SK-MEL-5 (cell line): ENCODE measurements at places on chromosomes 5 and 9.

DNA sequence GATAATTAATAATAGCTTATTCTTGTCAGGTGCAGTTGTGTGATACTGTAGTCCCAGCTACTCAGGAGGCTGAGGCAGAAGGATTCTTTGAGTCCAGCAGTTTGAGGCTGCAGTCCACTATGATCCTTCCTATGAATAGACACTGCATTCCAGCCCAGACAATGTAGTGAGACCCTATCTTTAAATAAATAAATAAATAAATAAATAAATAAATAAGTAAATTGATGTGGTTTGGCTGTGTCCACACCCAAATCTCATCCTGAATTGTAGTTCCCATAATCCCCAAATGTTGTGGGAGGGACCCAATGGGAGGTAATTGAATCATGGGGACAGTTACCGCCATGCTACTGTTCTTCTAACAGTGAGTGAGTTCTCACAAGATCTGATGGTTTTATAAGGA lies 5.6 kb upstream of the ELL2 start:
- no peak for DNase-seq

DNA sequence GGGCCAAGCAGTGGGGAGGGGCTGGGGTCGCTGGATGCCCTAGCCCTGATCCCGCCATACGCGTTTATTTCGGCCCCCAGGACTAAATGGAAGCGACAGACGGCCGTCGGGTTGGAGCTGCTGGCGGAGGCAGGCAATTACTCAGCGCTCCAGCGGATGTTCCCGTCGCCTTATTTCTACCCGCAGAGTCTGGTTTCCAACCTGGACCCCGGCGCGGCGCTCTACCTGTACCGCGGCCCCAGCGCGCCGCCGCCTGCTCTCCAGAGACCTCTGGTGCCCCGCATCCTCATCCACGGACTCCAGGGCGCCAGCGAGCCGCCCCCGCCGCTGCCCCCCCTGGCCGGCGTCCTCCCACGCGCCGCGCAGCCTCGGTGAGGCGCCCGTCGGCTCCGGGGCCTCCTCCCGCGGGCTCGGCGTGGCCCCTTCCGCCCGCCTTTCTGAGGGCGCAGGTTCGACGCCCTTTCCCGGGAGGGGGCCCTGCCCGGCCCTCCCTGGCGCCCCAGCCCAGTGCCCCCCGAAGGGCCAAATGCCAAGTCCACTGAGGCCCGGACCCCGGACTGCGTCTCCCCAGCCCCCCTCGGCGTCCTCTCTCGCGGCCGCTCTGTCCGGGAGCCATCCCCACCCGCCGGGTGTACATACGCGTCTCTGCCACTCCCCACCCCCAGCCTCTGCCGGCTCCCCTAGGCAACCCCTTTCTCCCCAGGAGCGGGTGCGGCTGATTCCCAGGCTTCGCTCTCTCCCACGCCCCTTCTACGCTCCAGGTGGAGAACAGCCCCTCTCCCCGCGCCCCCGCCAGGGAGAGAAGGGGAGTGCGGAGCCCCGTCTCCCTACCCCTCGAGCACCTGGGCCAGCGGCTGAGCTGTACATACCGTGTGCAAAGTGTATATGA lies 7.0 kb downstream of the BARHL1 start:
- no peak for DNase-seq

- no peak for DNase-seq
These were observed 22.4 kb upstream of the GTF3C5 start for GRCh38 chr9:133008406-133008805.

DNA sequence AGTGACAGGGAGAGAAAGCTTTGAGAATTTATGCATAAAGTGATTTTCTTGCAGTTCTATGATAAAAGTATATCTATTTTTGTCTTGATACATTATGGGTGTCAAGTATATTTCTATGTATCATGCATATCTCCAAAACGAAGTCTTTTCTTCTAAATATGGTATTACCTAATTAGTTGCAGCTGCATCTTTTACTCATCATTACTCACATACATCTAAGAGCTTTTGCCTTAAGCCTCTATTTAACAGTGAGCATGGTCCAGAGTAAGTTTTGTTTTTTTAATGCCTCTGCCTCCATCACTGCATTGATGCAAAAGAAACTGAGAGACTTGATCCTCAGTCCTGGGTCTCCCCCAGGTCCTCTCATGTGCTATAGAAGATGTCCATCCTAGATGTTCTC lies 40.0 kb upstream of the SMC5 start:
- DNase-seq, result no peak

DNA sequence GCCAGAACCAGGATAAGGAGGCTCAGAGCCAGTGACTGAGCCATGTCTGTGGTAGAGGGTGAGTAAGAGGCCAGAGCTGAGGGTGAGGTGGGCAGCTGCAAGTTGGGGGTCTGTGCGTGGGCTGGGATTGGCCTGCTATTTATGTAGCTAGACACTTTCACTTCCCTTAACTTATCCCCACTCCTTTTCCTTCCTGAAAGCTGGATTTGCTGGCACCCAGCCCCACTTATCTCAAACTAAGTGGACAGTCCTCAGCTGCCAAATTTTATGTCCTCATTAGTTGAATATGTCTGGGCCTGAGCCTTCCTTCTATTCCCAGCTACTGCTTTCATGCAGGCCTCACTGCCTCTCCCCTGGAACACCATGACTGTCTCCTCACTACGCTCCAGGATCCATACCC lies at the start of gene CCL21:
Gene CCL21, minus strand, starts transcription at position 114 of the 400 bp plus-strand sequence. Its CDS starts 70 bp downstream, at position 44.
- DNase-seq, result no peak

DNA sequence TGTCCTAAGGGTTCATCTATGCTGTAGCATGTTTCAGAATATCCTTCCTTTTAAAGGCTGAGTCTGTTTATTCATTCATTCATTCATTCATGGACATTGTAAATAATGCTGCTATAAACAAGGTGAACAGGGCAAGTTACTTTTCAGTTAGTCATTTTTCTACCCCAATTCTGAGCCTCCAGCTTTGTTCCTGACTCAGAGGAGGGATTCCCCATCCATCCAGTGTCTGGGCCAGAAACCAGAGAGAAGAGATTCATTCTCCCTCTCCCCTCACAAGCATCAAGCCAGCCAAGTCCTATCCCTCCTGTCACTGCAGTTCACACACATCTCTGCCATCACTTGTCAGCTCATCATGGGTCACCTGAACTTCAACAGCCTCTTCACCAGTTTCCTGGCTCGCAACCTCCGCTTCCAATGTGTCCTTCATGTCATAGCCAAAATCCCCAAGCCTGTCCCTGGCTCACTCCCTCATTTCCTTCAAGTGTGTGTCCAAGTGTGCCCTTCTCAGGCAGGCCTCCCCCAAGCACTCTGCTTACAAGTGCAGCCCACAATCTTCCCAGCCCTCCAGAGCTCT lies 203.0 kb downstream of the TTLL11 start:
- no peak for DNase-seq

GRCh38 chr9:134724912-134725604 lies 83.5 kb downstream of the COL5A1 start:
- DNase-seq, result no peak

- no peak for DNase-seq
These were observed 16.1 kb downstream of the NIPSNAP3B start for GRCh38 chr9:104779946-104780535.

GRCh38 chr5:142495531-142495930 lies 170.7 kb upstream of the SPRY4 start:
- DNase-seq, result no peak

DNA sequence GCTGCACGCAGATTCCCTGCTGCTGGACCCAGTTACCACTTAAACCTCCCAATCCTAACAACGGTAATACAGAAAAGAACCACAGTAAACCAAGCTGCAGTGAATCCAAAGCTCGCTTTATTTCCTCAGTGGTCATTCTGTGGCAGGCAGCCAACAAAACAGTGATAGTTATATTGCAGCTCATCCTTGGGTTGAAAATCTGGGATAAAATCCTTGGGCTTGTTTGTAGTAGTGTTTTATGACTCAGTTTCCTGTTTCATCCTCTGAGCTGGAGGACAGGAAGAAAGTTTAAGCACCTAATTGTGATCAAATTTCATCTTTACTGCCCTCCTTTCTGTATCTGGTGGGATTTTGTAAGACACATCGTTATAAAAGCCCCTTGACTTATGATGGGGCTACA lies 31.4 kb downstream of the HMGCR start:
- DNase-seq, result no peak

GRCh38 chr5:126368239-126368812 lies 54.9 kb upstream of the GRAMD2B start:
- DNase-seq, result no peak

DNA sequence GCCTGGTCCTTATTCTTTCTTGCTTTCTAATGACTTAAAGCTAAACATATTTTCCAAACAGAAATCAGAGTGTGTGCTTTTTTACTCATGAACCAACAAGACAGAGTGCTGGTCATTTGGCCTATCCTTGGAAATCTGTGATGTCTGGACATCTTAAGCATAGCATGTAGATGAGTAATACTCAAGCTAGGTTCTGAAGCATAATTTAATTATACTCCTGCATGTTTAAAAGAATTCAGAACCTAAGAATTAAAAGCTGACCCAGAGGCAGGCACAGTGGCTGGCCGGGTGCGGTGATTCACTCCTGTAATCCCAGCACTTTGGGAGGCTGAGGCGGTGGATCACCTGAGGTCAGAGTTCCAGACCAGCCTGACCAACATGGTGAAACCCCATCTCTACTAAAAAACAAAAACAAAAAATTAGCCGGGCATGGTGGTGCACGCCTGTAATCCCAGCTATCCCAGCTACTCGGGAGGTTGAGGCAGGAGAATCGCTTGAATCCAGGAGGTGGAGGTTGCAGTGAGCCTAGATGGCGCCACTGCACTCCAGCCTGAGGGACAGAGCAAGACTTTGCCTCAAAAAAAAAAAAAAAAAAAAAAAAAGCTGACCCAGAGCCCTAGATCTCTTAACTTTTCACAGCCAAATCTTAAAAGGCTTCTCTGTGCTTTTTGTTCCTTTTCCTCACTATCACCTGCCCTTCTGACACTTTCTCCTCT lies 16.2 kb upstream of the TJP2 start:
- peak; percentile 27 for DNase-seq

DNA sequence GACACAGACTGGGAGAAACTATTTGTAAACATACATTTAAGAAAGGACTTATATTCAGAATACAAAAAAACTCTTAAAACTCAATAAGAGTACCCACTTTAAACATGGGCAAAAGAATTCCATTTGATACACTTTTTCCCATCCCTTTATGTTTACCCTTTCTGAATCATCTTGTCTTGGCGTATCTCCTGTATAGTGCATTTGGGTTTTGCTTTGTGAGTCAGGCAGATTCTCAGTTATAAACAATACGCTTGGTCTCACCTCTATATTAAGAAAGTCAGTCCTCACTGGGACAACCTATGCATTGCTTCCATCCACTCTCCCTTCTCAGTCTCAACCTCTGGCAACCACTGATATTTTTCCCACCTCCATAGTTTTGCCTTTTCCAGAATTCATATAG lies 27.3 kb upstream of the ADAMTS6 start:
- DNase-seq, result no peak

GRCh38 chr9:107566611-107567061 lies 77.1 kb upstream of the KLF4 start:
- DNase-seq, result no peak

GRCh38 chr5:78235289-78235688 lies 59.2 kb downstream of the AP3B1 start:
- no peak for DNase-seq

- DNase-seq, result no peak
These were observed 17.6 kb downstream of the DMRT3 start for GRCh38 chr9:994005-994404.

GRCh38 chr5:7207979-7208378 lies 188.0 kb upstream of the ADCY2 start:
- DNase-seq, result no peak

GRCh38 chr9:93682155-93682968 lies 106.0 kb downstream of the PHF2 start:
- DNase-seq, result peak; percentile 69

DNA sequence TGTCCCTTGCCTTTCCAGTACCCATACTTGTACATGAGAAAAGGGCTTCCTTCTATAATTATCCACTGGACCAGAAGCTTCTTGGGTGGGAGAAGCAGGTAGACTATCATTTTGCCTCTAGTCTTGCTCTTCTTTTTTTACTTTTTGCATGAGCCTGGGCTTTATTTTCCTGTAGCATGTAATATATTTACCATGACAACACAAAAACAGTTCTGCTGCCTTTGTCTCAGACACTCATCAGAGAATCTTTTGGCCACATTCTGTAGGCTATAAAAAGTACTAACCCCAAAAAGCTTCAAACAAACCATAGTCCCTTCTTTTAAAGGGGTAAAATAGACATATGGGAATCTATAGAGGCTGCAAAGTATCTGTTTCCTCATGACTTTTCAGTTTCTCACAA lies 339.2 kb upstream of the PIK3R1 start:
- DNase-seq, result no peak

- no peak for DNase-seq
These were observed 24.1 kb downstream of the CDK5RAP2 start for GRCh38 chr9:120555839-120556238.

- no peak for DNase-seq
These were observed 536 bp upstream of the COMMD10 start for GRCh38 chr5:116084287-116084691.

- DNase-seq, result no peak
These were observed 80.0 kb upstream of the OTULINL start for GRCh38 chr5:14501353-14502293.

DNA sequence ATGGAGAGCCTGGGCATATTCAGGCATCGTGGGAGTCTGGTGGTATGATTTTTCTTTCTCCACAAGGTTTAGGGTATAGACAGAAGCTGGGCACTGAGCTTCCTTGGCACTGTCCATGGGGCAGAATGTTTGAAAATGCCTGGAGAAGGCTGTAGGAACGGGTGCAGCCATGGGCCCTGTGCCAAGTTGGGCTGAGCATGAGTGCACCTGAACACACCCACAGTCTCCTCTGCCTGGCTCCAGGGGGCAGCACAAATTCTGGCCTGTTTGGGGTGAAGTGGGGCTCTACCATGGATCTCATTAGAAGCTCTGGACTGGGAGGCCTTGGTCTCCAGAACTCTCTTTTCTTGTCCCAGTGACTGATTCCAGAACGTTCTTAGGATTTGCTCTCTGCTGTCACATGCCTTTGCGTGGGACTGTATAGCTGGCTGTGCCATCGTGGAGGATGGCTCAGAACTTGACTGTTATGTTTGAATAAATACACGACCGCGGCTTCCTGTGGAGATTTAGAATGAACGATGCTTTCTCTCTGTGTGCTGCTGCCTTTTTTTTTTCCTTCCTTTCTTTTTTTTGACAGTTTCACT lies 229.8 kb downstream of the FANCC start:
- no peak for DNase-seq
